NCI-H2227 treated with DMSO at 0.1 percent for 48 hours (cell line): ENCODE measurements at places on chromosomes 16 and 17.

DNA sequence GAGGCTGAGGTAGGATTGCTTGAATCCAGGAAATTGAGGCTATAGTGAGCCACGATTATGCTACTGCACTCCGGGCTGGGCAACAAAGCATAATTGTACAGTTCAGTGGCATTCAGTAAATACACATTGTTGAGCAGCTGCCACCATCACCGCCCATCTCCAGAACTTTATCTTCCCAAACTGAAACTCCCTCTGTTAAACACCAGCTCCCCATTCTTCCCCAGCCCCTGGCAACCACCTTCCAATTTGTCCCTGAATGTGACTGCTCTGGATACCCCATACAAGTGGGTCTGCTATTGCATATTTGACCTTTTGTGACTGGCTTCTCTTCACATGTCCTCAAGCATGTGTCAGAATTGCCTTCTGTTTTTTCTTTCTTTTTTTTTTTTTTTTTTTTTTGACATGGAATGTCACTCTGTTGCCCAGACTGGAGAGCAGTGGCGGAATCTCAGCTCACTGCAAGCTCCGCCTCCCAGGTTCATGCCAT lies 2.9 kb downstream of the RPL38 start:
- DNase-seq: no peak

- DNase-seq: no peak
Measured at GRCh38 chr17:51064061-51064735, 56.5 kb downstream of the SPAG9 start.

DNA sequence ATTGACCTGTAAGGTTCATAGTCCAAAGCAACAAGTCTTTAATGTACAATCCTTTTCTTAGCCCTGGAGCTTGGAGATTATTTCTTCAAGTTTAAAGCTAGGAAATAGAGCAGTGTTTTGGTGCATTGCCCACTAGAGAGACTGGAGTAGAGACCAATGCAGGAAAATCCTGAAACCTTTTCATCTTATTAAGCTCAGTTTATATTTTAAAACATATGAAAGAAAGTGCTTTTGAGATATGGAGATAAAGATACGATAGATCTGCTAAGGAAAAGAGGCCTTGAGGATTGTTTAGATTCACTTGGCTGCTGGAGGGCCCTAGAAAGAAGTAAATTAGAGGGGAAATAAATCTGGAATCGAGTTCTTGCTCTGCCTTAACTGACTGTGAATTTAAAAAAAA lies 212.0 kb downstream of the GRIN2A start:
- no peak for DNase-seq

DNA sequence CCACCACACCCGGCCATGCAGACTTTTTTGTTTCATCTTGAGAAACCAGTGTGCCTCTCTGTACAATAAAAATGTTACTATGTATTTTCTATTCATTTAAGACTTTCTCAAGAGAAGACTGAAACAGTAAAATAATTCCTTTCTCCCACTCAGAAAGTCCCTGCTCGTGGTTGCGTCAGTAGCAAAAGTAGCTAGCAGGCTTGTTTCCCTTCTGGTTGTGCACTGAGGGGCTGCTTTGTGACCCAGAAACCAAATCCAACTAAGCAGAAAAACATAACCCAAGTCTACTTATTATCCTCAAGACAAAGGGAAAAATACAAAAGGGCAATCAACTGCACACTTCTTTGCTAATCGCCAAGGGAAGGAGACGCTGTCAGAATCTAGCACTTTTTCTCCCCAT lies 3.4 kb upstream of the PNPO start:
- no peak for DNase-seq

DNA sequence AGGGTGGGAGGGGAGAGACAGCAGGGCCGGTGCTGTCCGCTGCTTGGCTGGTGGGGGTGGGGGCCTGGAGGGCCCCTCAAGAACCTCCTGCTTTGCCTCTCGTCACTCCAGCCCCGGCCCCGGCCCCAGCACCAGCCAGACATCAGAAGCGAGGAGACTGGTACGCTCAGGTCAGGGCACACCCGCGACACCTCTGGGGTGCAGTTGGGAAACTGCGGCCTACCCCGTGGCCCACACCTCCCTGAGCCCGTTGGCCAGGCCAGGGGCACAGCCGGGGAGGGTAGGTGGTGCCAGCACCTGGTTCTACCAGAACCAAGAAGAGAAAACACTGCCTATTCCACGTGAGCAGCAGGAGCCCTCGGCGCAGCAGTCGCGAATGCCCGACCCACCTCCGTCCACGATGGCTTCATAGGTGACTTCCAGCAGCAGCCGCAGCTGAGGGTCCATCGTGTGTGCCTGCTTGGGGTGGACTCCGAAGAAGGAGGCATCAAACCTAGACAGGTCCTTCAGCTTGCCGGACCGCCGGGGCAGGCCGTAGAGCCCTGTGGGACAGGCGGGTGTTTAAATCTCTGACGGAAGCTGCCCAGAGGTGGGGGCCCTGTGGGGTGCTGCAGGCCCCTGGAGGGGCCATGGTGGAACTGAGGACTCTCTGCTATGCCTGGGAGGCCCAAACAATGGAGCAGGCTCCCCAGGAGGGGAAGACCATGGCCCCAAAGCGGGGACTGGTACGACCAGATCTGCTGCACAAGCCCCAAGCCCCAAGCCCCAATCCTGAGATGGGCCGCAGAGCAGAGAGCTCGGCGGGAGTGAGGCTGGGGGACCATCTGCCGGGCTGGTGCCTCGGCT lies 2.9 kb downstream of the FASN start:
- no peak for DNase-seq

GRCh38 chr16:31458073-31458843 lies 1.0 kb upstream of the ARMC5 start:
- peak; percentile 30 for DNase-seq

DNA sequence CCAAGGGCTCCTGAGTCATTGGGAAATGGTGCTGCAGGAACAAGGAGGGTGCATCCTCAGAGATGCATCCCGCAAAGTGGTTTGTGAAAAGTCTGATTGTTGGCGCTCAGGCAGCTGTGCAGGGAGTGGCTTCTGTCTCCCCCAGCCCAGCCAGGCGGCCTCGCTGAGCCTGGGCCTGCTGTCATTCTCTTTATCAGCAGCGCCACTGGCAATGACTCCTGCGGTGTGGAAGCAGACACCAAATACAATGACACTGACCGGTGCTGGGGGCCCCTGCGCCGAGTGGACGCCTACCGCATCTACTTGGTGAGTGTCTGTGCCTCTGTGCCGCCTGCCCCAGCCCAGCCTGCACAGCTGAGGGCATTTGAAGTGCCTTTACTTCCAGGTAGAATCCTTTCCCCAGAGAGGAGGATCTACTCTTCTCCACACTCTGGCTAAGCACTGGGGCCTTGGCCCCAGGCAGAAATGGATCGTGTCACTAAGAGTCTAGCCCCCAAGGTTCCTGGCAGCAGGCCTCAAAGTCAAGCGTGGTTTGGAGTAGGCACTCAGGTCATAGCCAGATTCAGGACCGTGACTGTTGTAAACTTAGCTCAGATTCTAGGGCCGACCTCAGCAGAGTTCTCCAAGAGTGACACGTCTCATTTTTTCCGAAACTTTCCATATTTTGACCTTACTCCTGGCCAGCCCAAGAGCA lies 19.3 kb upstream of the NAT9 start:
- no peak for DNase-seq

DNA sequence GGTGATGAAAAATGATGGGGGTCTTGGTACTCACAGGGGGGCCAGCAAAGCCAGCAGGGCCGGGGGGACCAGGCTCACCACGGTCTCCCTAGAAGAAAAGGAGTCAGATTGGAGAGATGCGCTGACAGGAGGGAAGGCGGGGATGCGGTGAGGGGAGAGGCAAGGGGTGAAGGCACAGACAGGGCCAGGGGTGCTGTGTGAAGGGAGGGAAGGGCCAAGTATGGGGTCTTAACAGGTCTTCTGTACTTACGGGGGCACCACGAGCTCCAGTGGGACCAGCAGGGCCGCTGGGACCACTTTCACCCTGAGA lies 11.2 kb downstream of the COL1A1 start:
- DNase-seq: no peak

DNA sequence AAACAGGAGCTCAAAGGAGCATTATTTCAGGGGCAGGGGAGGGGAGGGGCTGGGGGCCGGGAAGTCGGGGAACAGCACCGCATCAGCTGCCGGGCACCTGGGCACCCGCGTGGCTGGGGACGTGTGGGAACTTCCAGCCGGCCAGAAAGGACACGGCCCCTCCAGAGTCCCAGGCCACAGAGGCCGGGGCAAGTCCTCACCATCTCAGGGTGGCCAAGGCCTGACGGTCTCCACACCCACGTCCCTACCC lies 1.1 kb downstream of the PGAP6 start:
- DNase-seq: no peak

GRCh38 chr16:84258266-84258665 lies 18.5 kb upstream of the KCNG4 start:
- DNase-seq: no peak

DNA sequence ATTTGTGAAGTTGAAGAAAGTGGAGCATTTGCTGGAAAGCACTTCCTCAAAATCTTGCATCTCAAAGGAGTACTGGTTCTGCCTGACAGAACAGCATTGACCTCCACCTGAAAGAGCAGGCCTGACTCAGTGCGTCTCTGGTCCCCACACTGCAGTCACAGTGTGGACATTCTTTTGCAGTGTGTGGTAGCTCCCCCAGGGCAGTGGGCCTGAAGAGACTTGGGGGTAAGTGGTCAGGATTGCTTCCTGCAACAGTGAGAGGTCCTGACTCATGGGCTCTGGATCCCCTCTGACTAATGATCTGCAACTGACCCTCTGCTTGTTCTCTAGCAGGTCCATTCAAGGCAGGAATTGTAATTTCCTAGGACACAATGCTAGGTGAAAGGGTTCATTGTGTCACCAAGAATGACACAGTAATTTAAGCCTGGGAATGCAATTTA lies 204.9 kb upstream of the KCNJ16 start:
- DNase-seq: no peak

GRCh38 chr17:38868817-38869525 lies 887 bp upstream of the LASP1 start:
- peak; percentile 91 for DNase-seq

- DNase-seq: no peak
Measured at GRCh38 chr16:73683804-73684203, 612.8 kb upstream of the PSMD7 start.

DNA sequence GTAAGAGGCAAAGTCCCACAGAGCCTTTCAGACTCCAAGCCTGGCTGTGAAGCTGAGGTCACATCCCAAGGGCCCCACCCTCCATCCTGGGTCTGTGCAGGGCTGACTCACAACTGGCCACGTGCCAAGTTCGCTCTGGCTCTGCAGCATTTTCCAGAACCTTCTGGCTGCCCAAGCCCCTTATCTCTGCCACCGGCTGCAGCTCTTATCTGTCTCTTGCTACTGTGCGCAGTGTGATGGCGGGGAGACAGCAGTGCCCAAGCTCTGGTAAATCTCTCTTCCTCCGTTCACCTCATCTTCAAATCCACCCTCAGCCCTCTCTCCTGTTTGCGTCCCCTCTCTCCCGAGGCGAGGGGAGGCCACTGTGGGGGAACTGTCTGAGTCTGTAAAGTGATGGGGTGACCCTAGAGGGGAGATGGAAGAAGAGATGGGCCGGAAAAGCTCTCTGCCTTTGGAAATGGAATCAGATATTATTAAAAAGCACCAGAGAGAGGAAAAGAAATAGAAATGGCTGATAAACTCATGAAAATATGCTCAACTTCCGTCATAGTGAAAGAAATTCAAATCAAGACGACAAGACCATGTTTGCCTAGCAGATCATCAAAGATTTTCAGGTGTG lies 162.7 kb upstream of the CDC42EP4 start:
- peak; percentile 22 for DNase-seq

DNA sequence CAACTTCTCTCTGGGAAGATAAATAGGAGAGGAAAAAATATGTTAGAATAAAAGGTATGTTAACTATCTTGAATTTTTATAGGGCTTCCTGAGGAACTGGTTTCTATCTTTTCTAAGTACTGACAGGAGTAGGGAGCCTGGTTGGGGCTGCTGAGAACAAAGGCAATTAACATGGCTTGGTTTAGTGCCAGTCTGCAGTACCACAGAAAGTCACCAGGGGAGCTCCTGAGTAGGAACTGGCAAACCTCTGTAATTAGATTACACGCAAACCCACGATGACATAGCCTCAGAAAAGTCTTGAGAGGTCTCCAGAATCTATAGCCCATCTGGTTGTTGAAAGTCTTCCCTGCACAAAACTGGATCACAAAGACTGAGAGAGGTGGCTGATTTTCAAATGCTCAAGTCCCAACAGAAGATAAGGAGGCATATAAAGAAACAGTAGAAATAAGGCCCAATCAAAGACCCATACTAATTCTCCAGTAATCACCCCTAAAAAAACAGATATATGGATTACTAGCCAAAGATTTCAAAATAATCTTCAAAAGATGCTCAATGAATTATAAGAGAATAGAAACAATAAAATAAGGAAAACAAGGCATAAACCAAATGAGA lies 11.7 kb upstream of the CNTNAP4 start:
- DNase-seq: no peak

- DNase-seq: no peak
Measured at GRCh38 chr17:78231991-78232858, 794 bp downstream of the TMEM235 start.

GRCh38 chr16:75727221-75727620 lies 931 bp upstream of the CPHXL start:
- DNase-seq: no peak

DNA sequence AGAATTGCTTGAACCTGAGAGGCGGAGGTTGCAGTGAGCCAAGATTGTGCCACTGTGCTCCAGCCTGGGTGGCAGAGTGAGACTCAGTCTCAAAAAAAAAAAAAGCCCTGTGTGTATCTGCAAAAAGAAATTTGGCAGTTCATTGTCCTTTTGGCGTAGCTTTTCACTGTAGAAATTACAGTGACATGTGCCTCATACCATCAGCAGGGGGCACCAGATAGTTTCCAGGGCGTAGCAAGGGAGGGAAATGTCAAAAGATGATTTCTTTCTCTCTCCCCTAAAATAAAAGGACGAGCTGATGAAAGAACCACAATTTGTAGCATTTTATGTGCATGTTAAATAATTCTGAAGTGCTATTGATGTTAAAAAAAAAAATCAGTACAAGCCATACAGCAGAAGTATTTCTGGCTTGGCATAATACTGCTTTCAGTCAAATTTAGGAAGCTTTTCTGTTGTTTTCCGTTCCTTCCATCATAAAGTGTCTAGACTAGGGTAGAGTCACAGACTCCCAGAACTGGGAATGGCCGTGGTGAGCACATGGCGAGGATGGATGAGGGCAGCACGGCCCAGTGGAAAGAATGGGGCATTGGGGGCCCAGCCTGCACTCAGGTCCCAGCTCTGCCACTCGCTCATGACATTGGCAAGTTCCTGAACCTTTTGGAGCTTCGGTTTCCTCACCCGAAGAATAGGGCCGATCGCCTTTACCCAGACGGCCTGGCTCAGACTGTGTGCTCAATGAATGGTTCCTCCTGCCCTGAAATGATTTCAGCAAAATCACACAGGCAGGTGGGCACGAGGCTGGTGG lies 59.8 kb upstream of the RPH3AL start:
- peak; percentile 9 for DNase-seq

DNA sequence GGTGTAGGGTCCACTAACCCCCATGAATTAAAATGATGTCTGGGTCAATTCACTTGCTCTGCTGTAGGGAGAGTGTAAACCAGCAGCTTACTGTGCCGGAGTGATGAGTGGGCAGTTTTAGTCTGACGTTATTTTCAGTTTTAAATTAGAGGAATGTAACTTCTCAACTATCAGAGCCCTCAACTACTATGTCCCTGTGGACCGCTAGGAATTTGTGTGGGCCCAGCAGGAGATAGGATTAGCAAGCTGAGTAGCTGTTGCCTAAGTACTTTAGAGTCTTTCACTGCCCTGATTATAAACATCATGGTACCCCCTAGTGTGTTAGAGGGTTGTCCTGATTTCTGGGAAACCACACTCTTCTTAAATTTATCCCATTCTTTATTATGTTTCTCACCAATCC lies 11.4 kb downstream of the MARVELD3 start:
- no peak for DNase-seq
